ENCODE measurements at places on chromosomes 5 and 9.

GRCh38 chr5:5342784-5343183 is 79.7 kb upstream of the ICE1 start:
- no peaks in the 10 kb centered on the region for H3K4me1 ChIP-seq
- H3K27me3 ChIP-seq: no peaks in the 10 kb centered on the region
- H3K4me3 ChIP-seq: no peak overlapping the region

DNA sequence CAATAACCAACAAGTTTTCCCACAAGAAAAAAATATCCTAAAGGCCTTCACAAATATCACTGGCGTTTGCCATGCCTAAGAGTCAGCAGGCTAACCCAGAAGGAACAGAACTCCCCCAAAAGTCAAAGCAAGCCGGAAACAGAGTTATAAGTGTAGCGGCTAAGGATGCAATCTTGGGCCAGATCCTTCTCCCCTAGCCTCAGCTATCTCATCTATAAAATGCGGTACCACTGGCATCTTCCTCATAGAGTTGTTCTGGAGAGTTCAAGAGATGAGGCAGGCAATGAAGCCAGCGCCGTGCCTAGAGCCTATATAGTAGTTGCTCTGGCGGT is 632 bp downstream of the DPM2 start:
- peak overlapping the region; percentile 52 for H3K4me3 ChIP-seq
- peaks cover 18% of the 10 kb centered on the region for H3K36me3 ChIP-seq
- no peaks in the 10 kb centered on the region for H3K27me3 ChIP-seq
- no peak for DNase-seq
- H3K27ac ChIP-seq: peak overlapping the region; percentile 76

DNA sequence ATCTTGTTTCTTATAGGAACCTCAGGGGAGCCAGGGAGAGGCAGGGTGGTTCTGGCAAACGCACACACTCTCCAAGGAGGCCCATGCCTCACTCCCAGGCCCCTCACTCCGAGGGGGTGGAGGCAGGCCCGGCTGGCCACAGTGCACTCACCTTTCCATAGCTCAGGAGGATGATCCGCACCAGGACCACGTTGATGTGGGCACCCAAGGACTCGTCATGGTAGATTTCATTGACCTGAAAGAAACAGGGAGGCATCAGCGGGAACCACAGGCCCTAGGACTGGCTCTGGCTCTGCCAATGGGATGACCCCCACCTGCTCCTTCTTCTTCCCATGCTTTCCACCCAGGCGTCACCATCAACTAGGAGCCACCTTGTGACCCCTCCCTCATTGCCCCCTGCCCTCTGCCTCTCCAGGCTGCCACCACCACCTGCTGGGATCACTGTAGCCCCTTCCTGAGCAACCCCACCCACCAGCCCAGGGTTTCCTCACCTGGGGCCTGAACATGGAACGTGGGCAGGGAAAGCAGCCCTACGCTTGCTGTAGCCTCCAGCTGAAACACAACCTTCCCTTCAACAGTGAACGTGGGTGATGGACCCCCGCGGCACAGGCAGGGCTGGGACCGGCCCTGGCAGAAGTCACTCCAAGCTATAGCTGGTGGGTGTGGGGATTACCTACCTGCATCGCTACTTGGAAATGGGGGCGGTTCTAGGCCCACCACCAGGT is 120.9 kb downstream of the ZNF354C start:
- no peaks in the 10 kb centered on the region for H3K36me3 ChIP-seq
- H3K4me1 ChIP-seq: no peaks in the 10 kb centered on the region
- H3K27me3 ChIP-seq: no peaks in the 10 kb centered on the region
- no peak overlapping the region for H3K4me3 ChIP-seq
- DNase-seq: no peak

DNA sequence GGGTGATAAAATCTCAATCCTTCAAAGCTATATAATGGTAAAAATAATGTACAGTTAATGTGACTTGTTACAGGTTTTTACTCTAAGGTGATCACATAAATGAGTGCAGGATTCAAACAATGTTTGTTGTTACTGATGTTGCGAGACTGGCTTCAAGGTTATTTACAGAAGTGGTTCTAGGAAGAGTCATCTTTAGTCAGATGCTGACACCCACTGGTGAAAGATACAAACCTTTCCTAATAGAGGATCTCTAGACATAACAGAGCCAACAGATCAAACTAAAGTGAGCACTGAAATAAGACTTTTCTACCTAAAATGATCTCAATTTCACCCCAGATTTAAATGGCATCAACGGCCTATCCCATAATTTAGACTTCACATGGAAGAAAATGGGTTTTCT is 20.2 kb downstream of the ARSB start:
- no peaks in the 10 kb centered on the region for H3K4me1 ChIP-seq
- no peak overlapping the region for H3K27ac ChIP-seq
- H3K4me3 ChIP-seq: no peak overlapping the region
- DNase-seq: no peak

- no peaks in the 10 kb centered on the region for H3K36me3 ChIP-seq
- no peaks in the 10 kb centered on the region for H3K27me3 ChIP-seq
- no peak overlapping the region for H3K27ac ChIP-seq
- H3K4me1 ChIP-seq: no peaks in the 10 kb centered on the region
Observed at GRCh38 chr5:105146867-105147266, 1584.3 kb upstream of the NUDT12 start.

DNA sequence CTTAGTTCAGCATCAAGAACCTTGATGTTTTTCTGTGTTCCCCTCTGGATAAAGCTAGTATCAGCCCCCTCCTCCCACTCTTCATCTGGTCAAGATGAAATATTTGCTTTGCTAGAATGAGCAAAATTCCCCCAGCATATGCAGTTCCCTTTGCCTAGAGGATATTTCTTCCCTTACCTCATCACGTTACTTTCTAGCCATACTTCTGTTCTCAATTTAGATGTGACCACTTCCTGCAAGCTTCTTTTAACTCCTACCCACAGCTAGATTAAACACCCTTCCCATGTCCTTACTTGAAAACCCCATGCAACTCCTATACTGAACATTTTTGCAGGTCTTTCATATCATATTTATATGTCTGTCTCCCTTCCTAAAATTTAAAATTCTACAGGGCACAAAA is 178.9 kb upstream of the TUSC1 start:
- H3K27me3 ChIP-seq: no peaks in the 10 kb centered on the region
- DNase-seq: no peak
- H3K4me1 ChIP-seq: no peaks in the 10 kb centered on the region
- no peaks in the 10 kb centered on the region for H3K36me3 ChIP-seq
- H3K4me3 ChIP-seq: no peak overlapping the region
- H3K27ac ChIP-seq: no peak overlapping the region

DNA sequence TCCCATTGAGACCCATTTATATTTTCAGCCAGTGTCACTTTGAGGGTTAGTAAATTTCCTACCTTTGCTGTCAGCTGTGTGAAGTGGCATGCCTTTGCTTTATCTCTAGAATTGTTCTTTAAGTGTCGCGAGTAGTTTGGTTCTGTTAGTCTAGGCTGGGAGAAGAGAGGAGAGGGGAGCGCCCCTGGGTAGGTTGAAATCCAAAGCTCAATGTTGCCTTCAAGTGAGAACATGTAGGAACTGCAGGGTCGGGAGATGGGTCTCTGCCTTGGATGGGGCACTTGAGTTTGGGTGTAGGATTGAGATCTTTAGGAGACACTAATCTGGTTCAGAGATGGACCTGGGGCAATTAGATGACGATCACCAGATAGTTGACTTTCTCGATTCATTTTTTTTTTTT is 46.3 kb downstream of the STC2 start:
- no peak overlapping the region for H3K4me3 ChIP-seq
- no peak overlapping the region for H3K27ac ChIP-seq
- H3K27me3 ChIP-seq: no peaks in the 10 kb centered on the region
- H3K4me1 ChIP-seq: no peaks in the 10 kb centered on the region

DNA sequence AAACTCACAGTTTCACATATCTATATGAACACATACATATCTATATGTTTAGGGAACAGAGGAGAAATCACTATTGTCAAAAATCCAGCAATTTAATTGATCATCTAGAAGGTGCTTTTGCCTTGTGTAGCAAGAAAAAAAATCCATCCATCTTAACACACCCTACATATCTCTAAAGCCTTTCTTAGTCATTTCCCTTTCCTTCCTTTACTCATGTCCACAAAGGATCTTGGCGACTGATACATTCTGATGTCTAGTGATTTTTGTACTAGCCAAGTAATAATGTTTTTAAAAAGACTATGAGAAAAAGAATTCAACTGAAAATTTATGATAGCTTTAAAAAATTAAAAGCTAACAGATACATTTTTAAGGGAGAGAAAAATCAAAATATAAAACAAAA is 22.5 kb downstream of the ZDHHC21 start:
- H3K36me3 ChIP-seq: no peaks in the 10 kb centered on the region
- no peak for DNase-seq
- no peaks in the 10 kb centered on the region for H3K27me3 ChIP-seq
- no peak overlapping the region for H3K27ac ChIP-seq
- no peak overlapping the region for H3K4me3 ChIP-seq

GRCh38 chr5:179880848-179881590 is 22.4 kb upstream of the MRNIP start:
- peaks cover 39% of the 10 kb centered on the region for H3K36me3 ChIP-seq
- H3K4me3 ChIP-seq: no peak overlapping the region
- H3K27ac ChIP-seq: no peak overlapping the region
- no peaks in the 10 kb centered on the region for H3K4me1 ChIP-seq
- no peak for DNase-seq

DNA sequence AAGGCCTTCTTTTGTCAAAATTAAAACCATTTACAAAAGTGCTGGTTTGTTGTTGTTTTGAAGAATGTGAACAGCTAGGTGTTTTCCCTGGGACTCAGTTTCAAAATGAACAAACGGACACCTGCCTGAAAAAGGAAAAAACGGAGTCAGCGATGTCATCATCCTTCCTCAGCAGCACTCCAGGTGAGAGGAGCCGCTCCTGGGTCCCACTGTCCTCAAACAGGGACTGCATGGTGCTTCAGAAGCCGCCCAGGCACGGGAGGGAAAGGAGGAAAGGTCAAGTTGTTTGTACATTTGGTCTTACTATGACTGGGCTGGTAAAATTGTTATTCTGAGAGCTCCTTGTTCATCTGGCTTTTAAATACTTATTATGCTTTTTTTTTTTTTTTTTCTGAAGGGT is 69.0 kb upstream of the ZSWIM6 start:
- DNase-seq: no peak
- no peak overlapping the region for H3K27ac ChIP-seq

GRCh38 chr5:142627383-142628217 is 58.3 kb downstream of the FGF1 start:
- H3K27ac ChIP-seq: no peak overlapping the region
- DNase-seq: no peak
- H3K27me3 ChIP-seq: no peaks in the 10 kb centered on the region

DNA sequence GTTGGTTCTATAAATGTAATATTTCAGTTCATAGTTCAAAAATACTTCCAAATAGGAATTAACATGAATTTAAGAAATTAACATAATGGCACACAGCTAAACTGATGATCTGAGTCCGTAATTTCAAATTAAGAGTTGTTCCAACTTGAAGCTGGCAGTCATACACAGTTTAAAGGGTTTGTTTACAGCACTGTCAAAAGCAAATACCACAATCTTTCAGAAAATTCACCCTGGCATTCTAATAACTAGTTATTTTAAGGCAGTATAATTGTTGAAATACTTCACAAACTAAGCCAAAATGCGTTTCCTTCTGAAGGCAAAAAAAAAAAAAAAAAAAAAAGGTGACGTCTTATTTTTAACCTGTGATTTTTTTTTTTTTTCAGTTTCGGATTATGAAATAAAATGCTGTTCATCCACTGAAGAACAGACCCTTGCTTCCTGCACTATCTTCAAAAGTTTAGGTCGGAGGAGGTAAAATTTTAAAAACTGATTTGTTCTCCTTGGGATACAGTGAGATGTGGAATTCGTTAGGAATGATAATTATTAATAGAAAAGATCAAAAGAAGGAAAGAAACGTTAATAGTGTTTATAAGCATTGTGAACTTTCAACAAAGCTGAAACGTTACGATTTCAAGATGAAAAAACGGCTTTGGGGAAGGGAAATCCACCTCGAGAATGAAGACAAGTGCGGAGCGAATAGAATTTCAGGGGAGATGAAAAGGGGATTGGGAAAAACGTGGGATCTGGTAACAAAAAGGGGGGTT is 850 bp downstream of the IL6ST start:
- no peaks in the 10 kb centered on the region for H3K27me3 ChIP-seq
- H3K4me1 ChIP-seq: peaks cover 14% of the 10 kb centered on the region
- no peaks in the 10 kb centered on the region for H3K36me3 ChIP-seq
- peak overlapping the region; percentile 95 for H3K27ac ChIP-seq

- H3K27me3 ChIP-seq: no peaks in the 10 kb centered on the region
- H3K4me1 ChIP-seq: peaks cover 1% of the 10 kb centered on the region
- H3K27ac ChIP-seq: no peak overlapping the region
Observed at GRCh38 chr9:22204240-22204639, 195.1 kb upstream of the CDKN2B start.

DNA sequence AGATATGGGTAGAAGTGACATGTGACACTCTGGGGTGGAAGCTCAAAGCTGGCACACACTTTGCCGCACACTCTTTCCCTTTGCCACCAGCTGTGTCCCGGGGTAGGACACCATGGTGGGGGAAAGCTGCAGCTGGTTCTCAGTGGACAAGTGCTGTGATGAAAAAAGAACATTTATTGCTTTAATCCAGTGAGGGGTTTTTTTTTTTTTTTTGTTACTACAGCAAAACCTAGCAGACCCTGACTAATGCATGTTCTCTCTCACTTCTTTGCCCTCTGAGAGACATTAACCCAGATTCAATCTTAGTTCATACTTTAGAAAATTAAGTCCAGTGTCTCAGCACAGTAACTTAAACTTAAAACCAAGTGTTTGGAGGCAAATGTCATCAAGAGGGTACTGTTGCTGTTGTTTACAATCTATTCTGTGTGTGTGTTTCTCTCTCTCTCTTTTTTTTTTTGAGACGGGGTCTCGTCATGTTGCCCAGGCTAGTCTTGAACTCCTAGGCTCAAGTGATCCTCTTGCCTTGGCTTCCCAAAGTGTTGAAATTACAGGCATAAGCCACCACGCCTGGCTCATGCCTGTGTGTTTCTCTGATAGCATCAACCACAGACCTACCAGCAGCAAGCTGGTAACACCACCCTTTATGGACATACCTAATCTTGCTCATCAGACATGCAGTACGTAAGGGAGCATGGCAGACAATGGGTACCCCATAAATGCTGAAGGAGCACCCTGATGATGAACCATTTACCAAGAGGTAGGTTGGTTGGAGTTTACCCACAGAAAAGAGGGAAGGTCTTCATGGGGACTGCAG is 84.7 kb upstream of the TBC1D2 start:
- no peaks in the 10 kb centered on the region for H3K4me1 ChIP-seq
- no peaks in the 10 kb centered on the region for H3K36me3 ChIP-seq
- no peak overlapping the region for H3K27ac ChIP-seq
- DNase-seq: no peak
- no peak overlapping the region for H3K4me3 ChIP-seq
- H3K27me3 ChIP-seq: no peaks in the 10 kb centered on the region

DNA sequence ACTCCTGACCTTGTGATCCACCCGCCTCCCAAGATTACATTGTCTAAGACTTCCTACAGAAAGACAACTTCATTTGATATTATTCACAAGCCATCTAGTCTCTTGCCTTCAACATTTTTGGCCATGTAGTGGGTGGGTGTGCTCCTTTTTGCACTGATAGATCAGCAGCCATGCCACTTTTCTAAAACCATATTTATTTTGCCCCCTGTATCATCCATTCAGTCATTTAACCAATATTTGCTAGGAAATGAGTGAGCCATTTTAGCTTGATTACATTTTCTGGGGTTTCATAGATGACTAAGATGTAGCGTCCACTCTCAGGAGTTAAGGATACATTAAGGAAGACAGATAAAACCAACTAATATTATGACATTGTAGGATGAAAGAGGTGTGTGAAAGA is 555.6 kb downstream of the RAB3C start:
- peaks cover 2% of the 10 kb centered on the region for H3K4me1 ChIP-seq
- no peak overlapping the region for H3K27ac ChIP-seq
- no peaks in the 10 kb centered on the region for H3K36me3 ChIP-seq
- H3K4me3 ChIP-seq: no peak overlapping the region

Measured in effector memory CD4-positive, alpha-beta T cell (primary cell).